ENCODE measurements at places on chromosomes 13 and 19.
A peak's percentile ranks its signal among the peaks of the same experiment; 100 is the strongest.

DNA sequence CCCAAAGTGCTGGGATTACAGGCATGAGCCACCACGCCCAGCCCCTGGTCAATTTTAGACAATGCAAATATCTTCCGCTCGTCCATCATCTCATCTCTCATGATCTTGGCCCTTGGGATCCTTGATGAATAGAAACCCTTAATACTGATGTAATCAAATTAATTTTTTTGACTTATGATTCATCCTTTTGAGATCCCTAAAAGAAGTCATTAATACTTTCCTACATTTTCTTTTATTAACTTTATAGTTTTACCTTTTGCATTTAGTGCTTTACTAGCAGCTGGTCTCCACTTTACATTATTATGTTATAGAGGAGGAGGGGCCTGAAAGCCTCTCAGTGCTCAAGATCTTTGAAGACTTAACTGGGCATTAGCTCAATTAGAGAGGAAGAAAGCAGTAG, 7.7 kb upstream of the KASH5 start:
- no peak for DNase-seq

DNA sequence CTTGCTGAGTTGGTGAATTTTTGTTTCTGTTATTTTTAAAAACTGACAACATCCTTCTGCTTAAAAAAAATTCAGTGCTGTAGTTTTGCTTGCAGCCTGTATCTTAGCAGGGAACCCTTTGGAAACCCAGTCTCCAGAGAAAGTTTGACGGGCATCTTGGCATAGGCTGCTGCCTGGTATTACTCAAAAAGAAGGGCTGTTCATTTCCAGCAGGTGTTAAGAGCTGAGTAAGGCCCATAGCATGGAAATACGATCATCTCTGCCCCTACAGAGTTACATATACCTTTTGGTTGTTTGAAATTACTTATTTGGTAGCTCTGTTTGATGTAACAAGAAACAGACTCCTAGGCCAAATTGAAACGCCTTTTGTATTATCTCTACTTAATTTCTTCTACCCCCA, 41.5 kb downstream of the URI1 start:
- no peak for DNase-seq

- no peak for DNase-seq
These were observed 68.7 kb downstream of the RAP2A start for GRCh38 chr13:97502706-97503105.

DNA sequence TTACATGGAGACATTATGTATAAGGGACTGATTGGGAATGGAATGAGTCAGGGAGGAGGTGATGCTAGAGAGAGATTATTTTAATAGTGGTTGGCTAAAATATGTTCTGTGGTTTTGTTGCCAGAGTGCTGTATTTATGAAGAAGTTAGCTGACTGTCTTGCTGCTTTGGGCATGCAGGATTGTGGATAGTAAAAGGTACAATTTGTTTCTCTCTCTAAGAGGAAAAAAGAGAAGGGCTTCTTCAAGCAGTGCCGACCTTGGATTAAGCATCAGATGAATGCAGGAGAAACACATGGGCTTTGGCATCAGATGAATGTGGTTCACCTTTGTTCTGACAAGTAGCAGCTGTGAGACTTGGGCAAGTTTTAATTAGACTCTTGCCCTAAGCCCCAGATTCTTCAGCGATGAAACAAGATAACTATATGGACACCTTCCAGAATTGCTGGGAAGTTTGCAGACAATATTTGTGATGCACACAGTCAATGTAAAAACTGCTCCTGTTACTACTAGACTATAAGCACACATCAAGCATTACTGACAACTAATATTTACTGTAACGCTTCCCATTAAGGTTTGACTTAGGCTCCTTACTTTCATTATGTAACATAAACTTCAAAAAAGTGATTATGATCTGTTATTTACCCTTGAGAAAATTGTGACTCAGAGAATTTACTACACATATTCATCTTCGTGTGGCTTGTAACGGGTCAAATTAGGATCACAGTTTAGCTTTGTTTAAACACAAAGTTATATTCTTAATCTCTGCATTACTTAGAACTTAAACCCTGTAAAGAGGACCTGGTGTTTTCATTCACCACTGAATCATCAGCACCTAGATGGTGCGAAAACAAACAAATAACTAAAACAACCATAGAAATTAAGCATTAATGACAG, 824.0 kb downstream of the PCDH9 start:
- no peak for DNase-seq

- no peak for DNase-seq
These were observed 87.3 kb upstream of the ABCC4 start for GRCh38 chr13:95388420-95389079.

DNA sequence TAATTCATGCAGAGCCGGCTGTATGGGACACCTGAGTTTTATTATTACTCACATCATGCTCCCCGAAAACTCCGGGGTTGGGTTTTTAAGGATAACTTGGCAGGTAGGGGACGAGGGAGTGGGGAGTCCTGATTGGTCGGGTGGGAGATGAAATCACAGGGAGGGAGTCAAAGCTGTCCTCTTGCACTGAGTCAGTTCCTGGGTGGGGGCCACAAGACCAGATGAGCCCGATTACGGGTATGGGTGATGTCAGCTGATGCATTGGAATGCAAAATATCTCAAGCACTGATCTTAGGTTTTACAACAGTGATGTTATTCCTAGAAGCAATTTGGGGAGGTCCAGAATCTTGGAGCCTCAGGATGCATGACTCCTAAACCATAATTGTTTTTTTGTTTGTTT, 18.6 kb upstream of the COG3 start:
- no peak for DNase-seq

DNA sequence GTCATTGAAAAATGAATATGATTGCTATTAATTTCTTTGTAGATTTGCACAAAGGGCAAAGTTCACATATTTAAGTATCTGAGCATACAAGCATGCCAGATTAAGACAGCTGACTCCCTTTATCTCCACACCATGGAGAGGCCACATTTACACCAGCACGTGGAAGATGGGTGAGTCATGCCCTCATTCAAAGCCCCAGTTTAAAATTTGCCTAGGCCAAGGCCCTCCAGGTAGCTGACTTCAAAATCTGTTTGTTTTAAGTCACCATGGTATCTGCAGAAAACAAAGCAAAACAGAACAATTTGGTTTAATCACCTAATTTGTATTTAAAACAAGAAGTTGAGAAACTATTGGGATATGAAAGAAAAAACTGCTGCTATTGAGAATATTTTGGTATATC, 109.2 kb downstream of the ESD start:
- DNase-seq: no peak

DNA sequence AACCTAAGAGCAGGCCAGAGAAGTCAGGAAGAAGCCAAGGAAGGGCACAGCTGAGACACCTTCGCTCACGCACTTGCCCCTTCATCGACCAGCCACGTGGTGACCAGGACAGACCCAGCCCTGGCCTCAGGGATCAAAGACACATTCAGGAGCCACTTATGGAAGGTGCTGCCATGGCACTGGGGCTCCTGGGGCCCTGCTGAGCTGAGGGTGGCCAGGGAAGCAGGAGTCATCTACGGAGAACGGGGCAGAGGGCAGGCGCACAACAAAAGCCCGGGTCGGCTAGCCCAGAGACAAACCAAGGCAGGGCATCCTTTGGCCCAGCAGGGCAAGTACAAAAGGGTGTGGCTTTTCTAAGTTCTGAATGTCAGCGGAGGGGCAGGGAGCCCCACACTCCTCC, 2.3 kb downstream of the PLPP2 start:
- no peak for DNase-seq

- peak; percentile 26 for DNase-seq
These were observed 38.3 kb upstream of the KCTD4 start for GRCh38 chr13:45238945-45239795.

- no peak for DNase-seq
These were observed 143.7 kb downstream of the ZNF675 start for GRCh38 chr19:23543351-23543750.

GRCh38 chr19:13055213-13056051, 47.2 kb downstream of the LYL1 start:
- DNase-seq: no peak

DNA sequence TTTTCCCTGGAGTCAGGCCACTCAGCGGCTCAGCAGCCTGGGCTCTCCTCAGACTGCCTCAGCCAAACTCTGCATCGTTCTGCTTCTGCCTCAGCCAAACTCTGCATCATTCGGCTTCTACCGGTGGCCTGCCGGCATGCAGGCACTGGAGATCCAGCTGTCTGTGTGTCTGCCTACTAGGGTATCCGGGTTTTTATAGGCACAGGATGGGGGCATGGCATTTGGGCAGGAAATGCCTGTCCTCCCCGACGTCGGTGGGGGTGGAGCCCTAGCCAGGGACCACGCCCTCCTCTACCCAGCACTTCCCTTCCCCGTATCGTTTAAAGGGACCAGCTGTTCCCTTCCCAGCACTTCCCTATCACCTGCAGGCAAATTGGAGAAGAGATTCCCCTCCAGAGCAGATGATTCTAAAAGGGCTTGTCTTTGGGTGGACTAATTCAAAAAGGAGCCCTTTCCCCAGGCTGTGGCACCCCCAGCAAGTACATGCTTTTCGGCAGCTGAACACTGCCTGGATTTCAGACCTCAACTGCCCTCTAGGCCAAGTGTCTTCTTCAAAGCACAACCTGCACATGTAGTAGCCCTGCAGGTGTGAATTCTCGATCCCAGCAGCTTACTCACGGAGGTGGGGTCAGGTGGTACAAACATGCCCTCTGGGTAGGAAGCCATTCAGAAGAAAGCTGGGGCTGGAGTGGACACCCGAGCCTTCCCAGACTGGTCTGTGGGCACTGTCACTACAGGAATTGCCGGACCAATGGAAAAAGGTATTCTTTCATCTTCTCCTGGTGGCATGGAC, 25.4 kb upstream of the GPR12 start:
- DNase-seq: no peak

GRCh38 chr13:25218019-25218418, 45.9 kb upstream of the AMER2 start:
- peak; percentile 60 for DNase-seq

- no peak for DNase-seq
These were observed 6.1 kb upstream of the FXYD3 start for GRCh38 chr19:35109395-35110112.

DNA sequence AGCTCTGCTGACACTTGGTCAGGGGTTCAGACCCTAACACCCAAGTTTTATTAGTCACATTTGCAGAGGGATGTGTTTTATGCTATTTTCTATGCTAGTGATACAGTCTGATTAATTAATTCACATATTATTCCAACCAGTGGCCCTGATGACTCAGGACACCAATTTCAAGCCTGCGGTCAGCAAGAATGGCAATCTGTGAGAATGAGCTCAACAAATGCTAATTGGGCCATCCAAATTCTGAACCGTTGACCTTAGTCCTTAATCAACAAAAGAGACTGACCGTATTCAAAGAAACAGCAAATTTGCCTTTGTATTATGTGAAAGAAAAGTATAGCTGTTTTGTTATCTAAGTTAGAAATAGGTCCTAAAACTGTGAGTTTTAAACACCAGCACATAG, 9.6 kb upstream of the KL start:
- DNase-seq: no peak

DNA sequence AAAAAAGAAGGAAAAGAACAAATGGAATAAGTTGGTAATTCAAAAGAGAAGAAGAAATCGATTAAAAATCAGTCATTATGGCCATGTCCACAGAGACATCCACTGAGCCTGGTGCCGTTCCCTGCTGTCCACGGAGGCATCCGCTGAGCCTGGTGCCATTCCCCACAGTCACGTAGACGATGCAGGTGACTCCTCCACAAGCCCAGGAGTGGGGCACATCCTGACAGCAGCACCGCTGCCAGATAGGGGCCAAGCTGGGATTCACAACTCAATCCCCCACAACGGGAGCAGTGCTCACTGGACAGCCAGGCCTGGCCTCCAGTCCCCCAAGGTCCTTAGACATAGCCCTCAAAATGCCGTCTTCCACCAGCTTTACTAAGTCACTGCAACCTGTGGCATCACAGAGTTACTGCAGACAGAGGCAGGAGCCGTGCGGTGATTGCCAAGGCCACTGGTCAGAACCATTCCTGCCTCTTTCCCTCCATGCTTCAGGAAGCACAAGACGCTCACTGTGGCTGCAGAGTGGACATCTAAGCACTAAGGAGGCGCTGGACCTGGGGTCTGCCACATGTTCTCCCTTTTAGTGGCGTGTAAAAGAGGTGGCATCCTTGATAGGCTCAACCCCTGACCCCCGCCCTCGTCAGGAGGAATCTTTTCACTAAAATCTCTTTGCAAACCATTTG, 131.5 kb upstream of the SPACA7 start:
- no peak for DNase-seq

- no peak for DNase-seq
These were observed 122.8 kb upstream of the SOX1 start for GRCh38 chr13:111944171-111944583.

DNA sequence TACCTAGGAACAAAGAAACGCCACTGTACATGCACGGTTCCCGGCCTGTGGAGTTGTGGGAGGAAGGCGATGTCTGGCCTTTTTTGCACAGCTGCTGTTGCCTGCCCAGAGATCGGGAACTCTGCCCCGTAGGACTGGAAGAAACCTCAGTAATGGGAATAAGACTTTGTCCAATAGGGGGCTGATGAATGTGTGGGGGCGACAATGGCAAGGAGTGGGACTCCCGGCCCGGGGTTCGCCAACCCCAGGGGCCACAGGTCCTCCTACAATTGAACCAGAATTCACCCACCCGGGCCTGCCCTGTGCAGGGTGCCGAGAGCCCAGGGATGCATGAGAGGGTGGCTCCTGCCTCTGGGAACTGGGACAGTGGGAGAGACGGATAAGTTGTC, 2.0 kb upstream of the CEBPA start:
- no peak for DNase-seq

- no peak for DNase-seq
These were observed 95.1 kb upstream of the DACH1 start for GRCh38 chr13:71962126-71962525.

DNA sequence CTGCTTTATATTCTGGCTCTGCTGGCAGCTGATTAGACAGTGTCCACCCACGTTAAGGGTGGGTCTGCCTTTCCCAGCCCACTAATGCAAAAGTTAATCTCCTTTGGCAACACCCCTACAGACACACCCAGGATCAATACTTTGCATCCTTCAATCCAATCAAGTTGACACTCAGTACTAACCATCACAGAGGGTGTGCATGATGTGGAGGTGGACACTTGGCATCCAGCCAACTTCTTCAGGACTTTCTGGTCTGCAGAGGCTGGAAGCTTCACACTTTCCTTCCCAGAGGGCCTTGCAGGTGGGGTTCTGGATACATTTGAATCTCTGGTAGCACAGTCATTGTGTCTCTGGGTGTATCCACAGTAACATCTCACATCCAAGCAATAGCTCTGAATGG, 18.9 kb upstream of the IGFL1 start:
- no peak for DNase-seq

- DNase-seq: no peak
These were observed 1141.8 kb downstream of the SLITRK1 start for GRCh38 chr13:82740442-82740841.

DNA sequence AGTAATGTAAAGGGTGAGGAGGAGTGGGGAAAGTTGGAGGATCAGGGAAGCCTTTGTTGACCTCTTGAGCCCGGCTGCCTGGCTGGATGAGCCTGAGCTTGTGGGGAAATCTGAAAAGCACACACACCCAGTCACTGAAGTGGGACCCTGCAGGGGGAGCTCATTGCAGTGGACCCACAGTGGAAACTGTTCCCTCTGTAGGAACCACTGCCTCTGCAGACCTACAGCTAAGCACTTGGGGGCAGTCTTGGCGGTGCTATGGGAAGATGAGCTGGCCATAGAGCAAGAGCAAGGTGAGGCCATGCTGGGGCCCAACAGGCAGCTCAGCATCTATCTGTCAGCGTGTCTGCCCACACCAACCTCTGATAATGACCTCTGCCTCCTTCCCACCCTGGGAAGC, 294.8 kb downstream of the TSHZ3 start:
- peak; percentile 56 for DNase-seq

GRCh38 chr19:48059331-48059730, 15.5 kb upstream of the CABP5 start:
- no peak for DNase-seq

GRCh38 chr13:51767100-51767499, 36.9 kb downstream of the DHRS12 start:
- DNase-seq: no peak
